Umbilical cord (tissue), 2 donors: ENCODE measurements at places on chromosomes 3 and 15. TPM values are rescaled to one million over a fixed set of nuclear protein-coding genes. Genes with fewer than 3 reads are reported as not detected.

The ACSBG1 gene
- total RNA-seq = 1.2 TPM

The PLA2G4F gene
- total RNA-seq = 3.1 TPM

The CPN2 gene
- total RNA-seq = not detected

The C3orf52 gene
- total RNA-seq = 16.1 TPM

The SKIL gene
- total RNA-seq = 89.3 TPM

The TM6SF1 gene
- total RNA-seq = 4.6 TPM

The GRIP2 gene
- 7.7 TPM for total RNA-seq

The CMSS1 gene
- 13.7 TPM for total RNA-seq

The CPNE4 gene
- 5.3 TPM for total RNA-seq

The CYP1A1 gene
- 3.6 TPM for total RNA-seq

The ZKSCAN7 gene
- 6.7 TPM for total RNA-seq

The GNAT1 gene
- not detected for total RNA-seq

The PLCH1 gene
- 5.1 TPM for total RNA-seq
